ENCODE measurements at places on chromosomes 16 and 17. TPM values are rescaled to one million over a fixed set of nuclear protein-coding genes. Genes with fewer than 3 reads are reported as not detected.
A peak's percentile ranks its signal among the peaks of the same experiment; 100 is the strongest.

- peak; percentile 96 for DNase-seq
Observed at GRCh38 chr16:81405702-81406113, 38.9 kb upstream of the CMIP start.

GRCh38 chr17:50269477-50270434 lies 4.5 kb upstream of the TMEM92 start:
- DNase-seq, result peak; percentile 79

DNA sequence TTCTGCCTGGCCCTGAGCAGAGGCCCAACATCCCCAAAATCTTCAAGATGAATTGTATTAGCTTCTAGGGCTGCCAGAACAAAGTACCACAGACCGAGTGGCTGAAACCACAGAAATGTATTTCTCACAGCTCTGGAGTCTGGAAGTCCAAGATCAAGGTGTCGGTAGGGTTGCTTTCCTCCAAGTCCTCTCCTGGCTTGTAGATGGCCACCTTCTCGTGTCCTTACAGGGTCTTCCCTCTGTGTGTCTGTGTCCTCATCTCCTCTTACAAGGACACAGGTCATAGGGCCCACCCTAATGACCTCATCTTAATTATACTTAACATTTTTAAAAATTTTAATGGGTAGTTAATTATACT lies 215.7 kb downstream of the NTN1 start:
- no peak for DNase-seq

DNA sequence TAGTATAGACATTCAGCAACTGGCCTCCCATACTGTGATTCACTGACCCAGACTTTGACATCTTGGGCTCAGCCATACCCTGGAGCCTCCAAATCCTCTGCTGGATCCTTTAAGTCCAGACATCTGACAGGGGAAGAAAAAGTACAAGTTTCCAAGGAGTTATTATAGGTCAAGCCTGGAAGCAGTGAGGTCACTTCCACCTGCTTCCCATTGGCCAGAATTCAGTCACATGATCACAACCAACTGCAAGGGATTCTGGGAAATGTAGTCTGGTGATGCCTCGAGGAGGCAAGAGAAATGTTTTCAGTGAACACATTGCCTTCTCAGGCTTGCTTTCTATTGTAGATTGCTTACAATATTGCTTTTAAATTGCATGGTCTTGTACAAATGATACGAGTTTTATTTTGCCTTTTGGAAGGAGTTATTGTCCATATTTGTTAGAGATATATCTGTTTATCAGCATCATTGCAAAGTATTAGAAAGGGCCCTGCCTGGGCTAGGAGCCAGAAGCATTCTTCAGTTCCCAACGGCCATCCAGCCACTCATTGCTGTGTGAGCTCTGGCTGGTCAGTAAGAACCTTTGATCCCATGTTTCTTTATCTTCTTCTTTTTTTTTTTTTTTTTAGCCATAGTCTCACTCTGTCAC lies 696.9 kb downstream of the WWOX start:
- peak; percentile 78 for DNase-seq

DNA sequence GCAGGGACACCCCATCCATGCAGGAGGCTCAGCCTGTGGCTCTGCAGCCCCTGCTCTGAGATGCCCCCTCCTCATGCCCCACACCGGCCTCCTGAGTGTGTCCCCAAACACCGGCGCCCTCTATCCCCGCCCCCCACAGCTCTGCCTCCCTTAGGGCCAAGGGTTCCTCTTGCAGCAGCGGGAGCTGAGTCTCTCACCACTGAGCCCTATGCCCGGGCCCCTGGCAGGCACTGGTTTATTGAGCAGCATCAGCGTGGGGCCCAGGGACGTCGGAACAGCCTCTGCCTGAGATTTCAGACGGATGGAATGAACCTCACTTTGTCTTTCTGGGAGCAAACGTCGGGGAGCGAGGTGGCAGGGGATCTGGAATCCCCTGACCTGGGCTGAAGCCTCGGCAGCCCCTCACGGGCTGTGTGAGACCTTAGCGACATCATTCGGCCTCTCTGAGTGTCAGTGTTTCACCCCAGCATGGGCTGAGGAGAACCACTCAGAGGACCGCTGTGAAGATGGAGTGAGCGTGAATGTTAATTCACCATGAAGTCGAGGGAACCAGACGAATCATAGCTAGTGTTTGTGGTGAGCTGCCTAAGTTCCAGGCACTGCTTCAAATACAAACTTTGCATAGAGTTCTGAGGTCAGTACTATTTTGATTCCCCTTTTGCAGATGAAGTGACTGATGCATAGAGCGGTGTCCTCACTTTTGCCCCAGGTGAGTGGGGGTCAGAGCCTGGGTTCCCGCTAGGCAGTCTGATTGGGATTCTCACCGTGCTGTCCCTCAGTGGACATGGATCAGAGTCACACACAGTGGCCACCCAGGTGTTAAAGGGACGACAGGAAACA lies 5.3 kb upstream of the C16orf74 start:
- DNase-seq, result no peak

DNA sequence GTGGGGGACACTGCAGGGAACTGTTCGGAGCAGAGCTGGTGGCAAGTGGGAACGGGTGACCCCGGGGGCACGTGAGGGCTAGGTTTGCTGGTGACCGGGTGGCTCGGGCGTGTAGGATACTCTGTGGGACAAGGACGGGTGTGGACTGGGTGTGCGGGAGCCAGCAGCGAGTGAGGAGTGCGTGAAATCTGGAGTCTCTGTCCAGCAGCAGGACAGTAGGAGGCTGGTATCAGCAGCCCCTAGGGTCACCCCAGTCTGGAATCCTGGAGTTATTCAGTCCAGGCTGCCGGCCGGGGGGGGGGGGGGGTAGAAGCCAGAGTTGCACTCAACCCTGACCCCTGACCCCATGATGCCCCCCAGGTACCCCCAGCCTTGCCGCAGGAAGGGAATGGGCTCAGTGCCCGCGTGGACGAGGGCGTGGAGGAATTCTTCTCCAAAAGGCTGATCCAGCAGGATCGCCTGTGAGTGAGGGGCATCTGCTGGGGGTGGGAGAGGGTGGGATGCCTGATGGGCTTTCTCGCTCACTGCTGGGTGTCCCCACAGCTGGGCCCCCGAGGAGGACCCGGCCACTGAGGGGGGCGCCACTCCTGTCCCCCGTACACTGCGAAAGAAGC lies 6.2 kb downstream of the ACD start:
- no peak for DNase-seq

DNA sequence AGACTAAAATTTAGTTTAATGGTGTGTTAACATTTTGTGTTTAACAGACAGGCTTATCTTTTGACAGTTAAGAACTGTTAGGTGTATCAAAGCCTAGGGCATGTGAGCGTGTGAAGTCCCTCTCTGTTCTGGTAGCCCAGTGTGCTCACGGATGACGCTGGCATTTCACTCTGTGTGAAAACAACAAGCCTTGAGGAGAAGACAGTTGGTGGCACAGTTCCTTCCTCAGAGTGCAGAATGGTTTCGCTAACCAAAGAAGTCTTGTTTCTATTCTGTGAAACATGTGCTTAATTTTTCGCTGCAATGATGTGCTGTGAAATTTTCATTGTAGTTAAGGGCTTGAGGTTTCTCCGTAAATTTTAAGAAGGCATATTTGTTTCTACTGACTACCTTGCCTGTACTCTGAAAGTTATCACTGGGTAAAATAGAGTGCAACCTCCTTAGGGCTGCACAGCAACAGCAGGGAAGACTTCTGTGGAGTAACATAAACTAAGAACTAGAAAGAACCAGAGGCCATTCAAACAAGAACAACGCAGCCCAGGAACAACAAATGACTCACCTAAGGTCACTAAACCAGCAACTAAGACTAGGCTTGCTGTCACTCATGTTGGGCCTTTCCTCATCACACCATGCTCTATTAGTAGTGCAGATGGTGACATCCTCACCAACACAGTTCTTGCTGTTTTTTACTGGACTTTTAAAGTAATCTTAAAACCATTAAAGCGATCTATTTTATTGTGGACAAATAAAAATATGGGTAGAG lies 33.4 kb downstream of the BRD7 start:
- no peak for DNase-seq

- DNase-seq, result no peak
Observed at GRCh38 chr17:76707985-76708807, 2.6 kb downstream of the MXRA7 start.

DNA sequence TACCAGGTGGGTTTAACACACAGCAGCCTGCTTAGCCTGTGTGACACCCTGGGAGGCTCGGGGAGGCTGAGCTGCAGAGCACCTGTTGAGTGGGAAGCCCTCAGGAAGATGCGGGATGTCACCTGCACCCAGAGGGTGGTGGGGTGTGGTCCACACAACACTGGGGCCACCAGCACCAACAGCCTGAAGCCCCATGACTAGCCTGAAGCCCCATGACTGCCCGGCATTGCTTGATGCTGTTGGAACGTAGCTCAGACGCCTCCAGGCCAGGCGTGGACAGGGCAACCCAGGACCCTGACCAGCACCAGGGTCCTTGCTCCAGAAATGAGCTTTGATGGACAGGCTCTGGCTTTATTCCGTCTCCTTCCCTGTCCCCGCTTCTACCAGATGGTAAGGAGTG lies 76.3 kb upstream of the ZNF469 start:
- DNase-seq, result no peak

- no peak for DNase-seq
Observed at GRCh38 chr16:67084345-67085028, 25.3 kb upstream of the PHAF1 start.

- no peak for DNase-seq
Observed at GRCh38 chr17:16939208-16939576, 32.7 kb downstream of the TNFRSF13B start.

DNA sequence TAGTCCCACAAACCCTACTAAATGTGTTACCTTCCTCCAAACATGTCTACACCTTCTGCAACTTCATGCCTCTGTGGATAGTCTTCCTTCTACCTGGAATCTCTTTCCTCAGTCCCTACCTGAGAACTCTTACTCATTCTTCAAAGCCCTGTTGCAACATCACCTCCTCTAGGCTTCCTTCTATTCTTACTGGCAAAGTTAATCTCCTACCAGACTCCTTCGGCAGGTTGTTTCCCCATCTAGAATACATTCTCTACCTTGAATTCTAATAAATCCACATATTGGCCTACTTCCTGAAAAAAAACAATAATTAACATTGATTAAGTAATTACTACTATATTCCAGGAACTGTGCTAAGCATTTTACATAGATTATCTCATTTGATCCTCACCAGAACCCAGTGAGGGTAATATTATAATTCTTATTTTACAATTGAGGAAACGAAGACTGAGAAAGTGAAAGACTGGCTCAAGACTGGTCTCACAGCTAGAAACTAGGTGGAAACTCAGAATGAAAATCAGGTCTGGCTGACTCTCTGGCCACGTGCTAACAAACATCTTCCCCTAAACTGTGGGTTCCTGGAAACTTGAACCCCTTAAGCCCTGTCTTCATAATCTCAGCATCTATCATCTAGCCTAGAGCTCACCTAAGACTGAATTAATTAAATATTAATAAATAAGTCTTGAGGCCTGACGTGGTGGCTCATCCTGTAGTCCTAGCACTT lies 4.6 kb upstream of the STAT3 start:
- DNase-seq, result no peak

DNA sequence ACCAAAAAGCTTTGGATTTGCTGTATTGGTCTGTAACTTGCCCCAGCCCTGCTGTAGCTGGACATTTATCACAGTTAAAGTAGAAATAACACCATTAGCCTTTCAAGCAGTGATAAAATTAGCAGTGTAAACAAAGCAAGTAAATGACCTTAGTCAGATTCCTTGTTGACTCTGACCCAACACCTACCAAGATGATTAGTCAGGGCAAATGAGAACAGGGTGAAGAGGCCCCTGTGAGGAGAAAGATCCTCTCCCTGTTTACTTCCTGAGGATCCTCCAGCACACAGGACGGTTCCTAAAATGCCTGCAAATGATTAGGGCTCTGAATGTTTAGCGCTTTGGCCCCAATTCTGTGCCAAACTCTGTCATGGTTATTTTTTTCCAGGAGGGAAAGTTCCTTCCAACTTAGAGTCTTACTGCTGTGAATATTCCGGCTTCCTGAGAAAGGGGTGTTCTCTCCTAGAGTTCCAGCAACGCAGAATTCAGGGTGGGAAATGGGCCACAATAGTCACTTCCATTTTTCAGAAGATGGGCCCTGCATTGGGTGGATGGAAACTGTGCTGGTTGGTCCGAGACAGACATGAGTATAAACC lies 259.0 kb upstream of the MYOCD start:
- no peak for DNase-seq

DNA sequence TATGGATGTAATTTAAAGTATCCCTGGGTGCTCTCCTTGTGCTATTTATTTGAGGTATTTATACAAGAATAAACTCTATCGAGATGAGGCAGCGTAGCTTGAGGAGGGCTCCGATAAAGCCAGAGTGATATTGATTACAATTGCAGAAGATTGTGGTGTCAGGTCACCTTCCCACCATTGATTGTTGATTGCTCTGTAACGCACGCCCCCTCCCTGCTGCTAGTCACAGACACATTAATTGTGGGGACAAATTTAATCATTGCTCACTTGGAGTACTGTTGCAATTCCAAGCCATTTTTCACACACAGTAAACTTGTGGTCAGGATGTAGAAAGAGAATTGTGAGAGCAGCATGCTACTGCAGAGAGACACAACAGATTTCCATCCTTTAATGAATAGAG lies 75.4 kb downstream of the IRX3 start:
- no peak for DNase-seq

Gene CRISPLD2
- polyA plus RNA-seq, result 2.9 TPM

Gene TPSAB1
- polyA plus RNA-seq, result not detected

Gene PRR15L
- 0.88 TPM for polyA plus RNA-seq

Gene ACSM3
- polyA plus RNA-seq, result 3.1 TPM

Gene OTOP3
- not detected for polyA plus RNA-seq

Gene FTO
- polyA plus RNA-seq, result 45.6 TPM

Measured in A549 (cell line).